ENCODE measurements at places on chromosomes 11 and 22.
A peak's percentile ranks its signal among the peaks of the same experiment; 100 is the strongest.

DNA sequence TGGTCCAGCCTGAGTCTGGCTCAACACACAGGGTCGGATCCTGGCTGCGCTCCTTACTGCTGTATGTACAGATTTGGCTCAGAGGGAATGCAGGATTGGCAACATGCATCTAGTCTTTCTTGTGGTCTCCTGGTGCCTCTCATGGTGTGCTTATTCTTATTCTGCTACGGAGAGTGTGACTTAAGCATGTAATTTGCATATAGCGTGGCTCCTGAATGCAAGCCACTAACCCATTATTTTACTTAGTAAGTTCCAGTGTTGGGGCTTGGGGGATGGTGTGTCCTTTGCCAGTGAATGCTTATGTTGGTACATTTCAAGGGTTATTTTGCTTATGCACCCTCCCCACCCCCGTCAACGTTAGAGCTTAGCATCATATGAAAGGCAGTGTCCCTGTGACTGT, 51.2 kb downstream of the PTPRJ start:
- H3K27ac ChIP-seq = no peak overlapping the region
- H3K36me3 ChIP-seq = no peaks in the 10 kb centered on the region
- no peak overlapping the region for H3K4me3 ChIP-seq

DNA sequence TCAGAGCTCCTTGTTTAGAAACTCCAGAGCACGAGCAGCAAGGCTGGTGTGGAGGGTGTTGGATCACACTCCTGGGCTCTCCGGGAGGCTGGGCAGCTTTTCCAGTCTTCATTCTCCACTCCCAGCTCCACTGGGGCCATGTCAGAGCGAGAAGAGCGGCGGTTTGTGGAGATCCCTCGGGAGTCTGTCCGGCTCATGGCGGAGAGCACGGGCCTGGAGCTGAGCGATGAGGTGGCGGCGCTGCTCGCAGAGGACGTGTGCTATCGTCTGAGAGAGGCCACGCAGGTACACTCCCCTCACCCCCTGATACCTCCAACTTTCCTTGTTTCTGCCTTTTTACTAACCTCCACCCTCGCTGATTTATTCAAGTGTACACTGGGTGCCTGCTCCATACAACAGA, 4.5 kb downstream of the TAF6L start:
- peaks cover 1% of the 10 kb centered on the region for H3K36me3 ChIP-seq
- H3K27me3 ChIP-seq = no peaks in the 10 kb centered on the region
- DNase-seq = no peak
- no peak overlapping the region for H3K27ac ChIP-seq

DNA sequence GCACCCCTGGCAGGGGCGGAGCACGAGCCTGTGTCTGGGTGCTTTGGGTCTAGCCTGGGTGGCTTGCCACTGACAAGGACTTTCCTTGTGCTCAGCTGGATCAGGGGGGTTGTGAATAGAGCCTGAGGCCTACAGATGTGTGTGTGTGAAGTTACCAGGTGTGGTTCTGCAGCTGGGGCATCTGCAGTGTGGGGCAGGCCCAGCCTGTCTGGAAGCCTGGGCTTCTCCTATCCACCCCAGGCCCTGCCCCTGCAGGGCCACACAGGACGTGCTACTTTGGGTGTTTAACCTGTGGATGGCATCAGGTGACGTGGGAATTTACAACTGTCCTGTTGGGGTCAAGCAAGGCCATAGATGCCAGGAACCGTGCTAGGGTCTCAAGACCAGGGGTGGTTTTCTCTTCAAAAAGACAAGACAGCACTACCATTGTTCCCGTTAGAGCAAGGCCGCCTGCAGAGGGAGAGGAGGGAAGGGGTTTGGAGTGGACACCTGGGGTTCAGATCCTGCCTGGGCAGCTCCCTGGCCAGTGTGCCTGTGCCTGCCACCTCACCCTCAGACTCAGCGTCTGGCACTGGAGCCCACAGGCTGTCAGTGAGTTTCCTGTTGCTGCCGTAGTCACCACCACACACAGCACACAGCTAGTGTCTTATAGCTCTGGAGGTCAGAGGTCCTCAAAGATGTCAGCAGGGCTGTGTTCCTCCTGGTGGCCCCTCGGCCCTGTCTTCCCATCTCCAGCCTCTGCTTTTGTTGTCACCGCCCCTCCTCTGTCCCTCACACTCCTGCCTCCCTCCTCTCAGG, 31.6 kb downstream of the CTTN start:
- peaks cover 13% of the 10 kb centered on the region for H3K36me3 ChIP-seq
- no peak overlapping the region for H3K4me3 ChIP-seq
- H3K27me3 ChIP-seq = no peaks in the 10 kb centered on the region
- no peaks in the 10 kb centered on the region for H3K4me1 ChIP-seq

DNA sequence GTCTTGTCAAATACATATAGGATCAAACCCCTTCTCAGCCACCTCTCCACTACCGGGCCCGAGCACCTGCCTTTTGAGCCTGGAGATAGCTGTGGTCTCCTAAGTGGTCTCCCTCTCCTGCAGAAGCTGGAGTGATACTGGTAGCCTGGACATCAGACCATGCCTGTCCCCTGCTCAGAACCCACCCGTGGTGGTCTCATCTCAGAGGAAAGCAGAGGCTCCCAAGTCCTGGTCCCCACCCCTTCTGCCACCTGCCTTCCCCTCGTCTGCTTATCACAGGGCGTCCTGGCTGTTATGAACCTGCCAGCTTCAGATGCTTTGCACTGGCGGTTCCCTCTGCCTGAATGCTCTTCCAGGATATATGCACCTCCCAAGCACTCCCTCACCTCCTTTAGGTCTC, 50.5 kb upstream of the EIF3D start:
- no peaks in the 10 kb centered on the region for H3K27me3 ChIP-seq
- H3K4me1 ChIP-seq = no peaks in the 10 kb centered on the region
- no peak overlapping the region for H3K27ac ChIP-seq
- no peaks in the 10 kb centered on the region for H3K36me3 ChIP-seq
- no peak for DNase-seq
- H3K4me3 ChIP-seq = no peak overlapping the region

DNA sequence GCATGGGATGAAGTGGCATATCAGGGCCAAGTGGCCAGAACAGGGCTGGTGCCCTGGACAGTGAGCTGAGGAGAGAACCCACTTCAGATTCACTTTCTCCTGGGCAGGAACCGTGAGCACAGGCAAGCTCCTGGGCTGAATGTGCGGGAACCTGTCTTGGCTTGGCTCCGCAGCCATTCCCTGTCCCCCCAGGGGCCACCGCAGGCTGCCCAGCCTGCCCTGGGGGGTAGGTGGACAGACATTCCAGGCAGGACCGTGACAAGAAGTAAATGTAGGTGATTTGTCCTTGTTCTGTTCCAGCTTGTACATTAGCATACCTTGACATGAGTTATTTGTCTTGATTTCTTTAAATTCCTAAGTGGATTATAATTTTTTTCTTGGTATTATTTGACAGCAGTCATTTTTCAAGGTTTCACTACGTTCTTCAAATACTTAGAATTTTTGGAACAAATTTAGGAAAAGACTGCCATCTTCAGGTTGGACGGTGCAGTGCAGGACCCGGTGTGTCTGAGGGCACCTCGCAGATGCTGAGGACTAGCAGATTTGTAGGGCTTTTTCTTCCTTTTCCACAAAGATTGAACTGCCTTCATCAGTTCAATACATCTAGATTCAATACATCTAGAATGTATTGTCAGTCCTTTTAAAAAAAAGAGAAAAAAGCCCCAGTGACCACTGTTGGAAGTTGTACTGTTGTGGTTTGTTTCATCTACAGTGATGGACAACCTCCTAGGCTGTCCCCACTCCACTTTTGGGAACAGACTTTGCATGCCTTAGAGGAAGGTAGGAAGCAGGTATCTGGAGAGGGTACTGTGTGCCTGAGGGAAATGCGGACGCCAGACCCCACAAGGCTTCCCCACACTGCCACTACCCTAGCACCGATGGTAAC, 115.1 kb upstream of the RASSF10 start:
- H3K4me1 ChIP-seq = peaks cover 10% of the 10 kb centered on the region
- H3K27ac ChIP-seq = peak overlapping the region; percentile 57
- H3K27me3 ChIP-seq = no peaks in the 10 kb centered on the region
- H3K36me3 ChIP-seq = no peaks in the 10 kb centered on the region
- DNase-seq = peak; percentile 81

DNA sequence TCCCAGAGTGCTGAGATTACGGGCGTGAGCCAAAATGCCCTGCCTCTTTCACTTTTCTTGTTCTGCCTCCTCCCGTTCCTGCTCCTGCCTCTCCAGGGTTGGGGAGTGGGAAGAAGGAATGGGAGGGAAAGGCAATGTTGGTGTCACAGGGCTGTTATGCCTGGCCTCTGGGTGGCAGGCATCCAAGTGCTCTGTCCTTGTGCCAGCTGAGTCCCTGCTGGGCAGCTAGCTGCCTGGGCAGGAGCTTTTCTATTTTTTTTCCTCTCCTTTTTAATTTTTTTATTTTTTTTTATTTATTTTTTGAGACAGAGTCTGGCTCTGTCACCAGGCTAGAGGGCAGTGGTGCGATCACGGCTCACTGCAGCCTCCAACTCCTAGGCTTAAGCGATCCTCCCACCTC, 4.1 kb upstream of the SAC3D1 start:
- H3K27ac ChIP-seq = no peak overlapping the region
- no peaks in the 10 kb centered on the region for H3K27me3 ChIP-seq
- no peak for DNase-seq
- no peak overlapping the region for H3K4me3 ChIP-seq

DNA sequence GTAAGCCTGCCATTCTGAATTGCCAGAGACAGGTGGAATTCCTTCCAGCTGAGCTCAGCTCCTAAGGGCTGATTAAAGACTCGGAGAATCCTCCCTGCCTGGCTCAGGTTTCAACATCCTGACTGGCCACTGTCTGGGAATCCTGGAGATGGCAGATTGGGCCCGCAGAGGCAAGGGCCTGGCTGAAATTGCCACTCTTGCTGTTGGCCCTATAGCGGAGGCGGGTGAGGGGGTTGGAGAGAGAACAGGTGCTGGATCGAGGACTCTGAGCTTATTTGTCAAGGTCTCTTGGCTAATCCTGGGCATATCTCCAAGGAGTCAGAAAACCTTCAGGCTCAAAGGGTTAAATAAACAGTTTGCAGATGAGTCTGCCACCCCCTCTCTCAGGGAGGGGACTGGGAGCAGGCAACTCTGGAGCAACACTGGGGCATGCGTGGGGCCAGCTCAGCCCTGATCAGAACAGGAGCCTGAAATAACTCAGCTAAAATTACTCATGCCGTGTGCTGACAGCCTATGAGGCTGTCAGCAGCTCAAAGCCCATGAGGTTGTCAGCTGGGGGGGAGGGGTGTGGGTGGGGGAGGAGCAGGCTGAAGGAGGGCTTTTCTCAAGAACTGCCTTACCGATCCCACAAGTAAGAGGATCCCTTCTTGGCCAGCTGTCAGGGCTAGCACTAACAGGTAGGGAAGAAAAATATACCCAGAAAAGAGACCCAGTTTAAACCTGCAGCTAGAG, 14.7 kb upstream of the MFRP start:
- peak overlapping the region; percentile 97 for H3K27ac ChIP-seq
- H3K27me3 ChIP-seq = no peaks in the 10 kb centered on the region
- peaks cover 47% of the 10 kb centered on the region for H3K4me1 ChIP-seq
- H3K36me3 ChIP-seq = peaks cover 6% of the 10 kb centered on the region

DNA sequence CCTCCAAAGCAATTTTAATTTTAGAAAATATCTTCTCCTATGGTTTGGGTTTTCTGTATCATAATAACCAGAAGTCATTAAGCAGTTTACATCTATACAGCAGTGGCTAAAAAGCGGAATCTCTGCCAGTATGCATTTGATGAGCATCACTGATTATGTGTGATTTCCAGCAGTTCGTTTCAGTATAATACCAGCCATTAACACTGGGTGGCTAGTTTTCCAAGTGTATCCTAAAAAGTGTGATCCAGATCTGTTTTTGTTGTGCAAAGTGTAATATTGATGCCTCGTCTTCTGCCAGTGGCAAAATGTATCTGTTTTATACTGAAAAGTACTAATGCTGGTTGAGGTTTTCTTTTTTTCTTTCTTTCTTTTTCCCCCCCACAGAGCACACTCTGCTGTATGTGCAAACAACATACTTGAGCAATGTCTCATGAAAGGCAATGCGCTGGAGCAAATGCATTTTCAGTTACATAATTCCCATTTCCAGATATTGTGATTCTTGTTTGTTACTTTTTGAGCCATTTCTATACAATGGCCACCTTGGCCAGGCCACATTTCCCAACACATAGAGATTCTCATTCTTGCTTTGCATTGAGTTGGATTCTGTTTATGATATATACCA, 64.2 kb downstream of the SLC36A4 start:
- no peak overlapping the region for H3K4me3 ChIP-seq
- DNase-seq = no peak
- no peaks in the 10 kb centered on the region for H3K36me3 ChIP-seq
- no peak overlapping the region for H3K27ac ChIP-seq

GRCh38 chr22:19454156-19454555, 6.6 kb upstream of the C22orf39 start:
- H3K36me3 ChIP-seq = no peaks in the 10 kb centered on the region
- H3K4me1 ChIP-seq = no peaks in the 10 kb centered on the region
- DNase-seq = no peak
- H3K4me3 ChIP-seq = no peak overlapping the region
- no peaks in the 10 kb centered on the region for H3K27me3 ChIP-seq

- peaks cover 5% of the 10 kb centered on the region for H3K4me1 ChIP-seq
- DNase-seq = peak; percentile 65
- H3K4me3 ChIP-seq = no peak overlapping the region
- H3K27ac ChIP-seq = peak overlapping the region; percentile 72
- peaks cover 4% of the 10 kb centered on the region for H3K36me3 ChIP-seq
Measured at GRCh38 chr22:21624120-21624879, 5.5 kb downstream of the YDJC start.

DNA sequence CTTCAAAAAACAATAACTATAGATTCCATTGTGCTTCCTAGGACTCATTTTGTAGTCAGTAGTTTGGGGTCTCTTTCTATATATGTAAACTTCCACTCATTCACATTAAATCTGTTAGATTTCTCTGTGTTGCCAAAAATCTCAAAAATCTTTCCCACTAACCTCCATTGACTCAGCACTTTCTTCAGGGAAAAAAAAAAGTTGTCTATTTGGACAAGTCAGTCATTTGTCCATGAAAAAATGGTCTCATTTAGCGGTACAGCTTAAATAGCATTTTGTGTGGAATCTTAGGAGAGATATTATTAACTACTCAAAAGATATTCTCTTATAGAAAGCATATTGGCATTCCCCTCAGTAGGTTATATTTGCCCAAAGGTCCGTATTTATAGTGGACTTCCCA, 81.9 kb downstream of the PPP2R1B start:
- H3K27me3 ChIP-seq = no peaks in the 10 kb centered on the region
- DNase-seq = no peak
- no peak overlapping the region for H3K4me3 ChIP-seq
- H3K27ac ChIP-seq = no peak overlapping the region
- H3K4me1 ChIP-seq = 0 out of 2 replicates have a peak, but pooled peaks cover 3% of the 10 kb centered on the region

GRCh38 chr11:31387379-31387778, 17.7 kb downstream of the DNAJC24 start:
- H3K4me1 ChIP-seq = peaks cover 11% of the 10 kb centered on the region
- peak overlapping the region; percentile 63 for H3K27ac ChIP-seq
- peak; percentile 41 for DNase-seq
- H3K4me3 ChIP-seq = no peak overlapping the region
- no peaks in the 10 kb centered on the region for H3K36me3 ChIP-seq

- H3K36me3 ChIP-seq = no peaks in the 10 kb centered on the region
- H3K27me3 ChIP-seq = no peaks in the 10 kb centered on the region
- H3K27ac ChIP-seq = no peak overlapping the region
- H3K4me3 ChIP-seq = no peak overlapping the region
- H3K4me1 ChIP-seq = no peaks in the 10 kb centered on the region
Measured at GRCh38 chr22:28627791-28628190, 51.8 kb downstream of the TTC28 start.

GRCh38 chr22:24471570-24471969, 23.6 kb upstream of the UPB1 start:
- H3K27me3 ChIP-seq = no peaks in the 10 kb centered on the region
- H3K36me3 ChIP-seq = peaks cover 4% of the 10 kb centered on the region
- no peak overlapping the region for H3K27ac ChIP-seq
- no peak overlapping the region for H3K4me3 ChIP-seq
- no peak for DNase-seq

GRCh38 chr11:7849018-7849417, 52.3 kb upstream of the OR5P2 start:
- no peaks in the 10 kb centered on the region for H3K27me3 ChIP-seq
- no peaks in the 10 kb centered on the region for H3K36me3 ChIP-seq
- H3K27ac ChIP-seq = no peak overlapping the region
- no peak overlapping the region for H3K4me3 ChIP-seq
